ENCODE measurements at places on chromosomes 11 and 22.

DNA sequence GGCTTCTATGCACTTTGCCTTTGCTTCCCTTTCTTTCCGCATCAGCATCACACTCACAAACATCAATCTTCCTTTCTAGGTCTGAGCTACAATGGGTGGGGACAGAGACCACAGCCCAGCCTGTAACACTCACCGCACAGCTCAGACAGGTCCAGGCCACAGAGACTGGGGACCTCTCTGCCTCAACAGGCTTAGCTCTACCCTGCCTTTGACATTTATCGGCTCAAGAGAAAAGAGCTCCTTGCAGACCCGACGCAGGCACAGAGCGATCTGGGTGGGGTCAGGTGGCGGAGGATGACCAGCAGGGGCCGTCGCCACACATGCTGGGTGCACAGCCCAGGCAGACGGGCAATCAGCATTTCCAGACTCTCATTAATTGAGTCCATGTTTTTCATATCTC, 837.3 kb downstream of the TBC1D22A start:
- DNase-seq = no peak

DNA sequence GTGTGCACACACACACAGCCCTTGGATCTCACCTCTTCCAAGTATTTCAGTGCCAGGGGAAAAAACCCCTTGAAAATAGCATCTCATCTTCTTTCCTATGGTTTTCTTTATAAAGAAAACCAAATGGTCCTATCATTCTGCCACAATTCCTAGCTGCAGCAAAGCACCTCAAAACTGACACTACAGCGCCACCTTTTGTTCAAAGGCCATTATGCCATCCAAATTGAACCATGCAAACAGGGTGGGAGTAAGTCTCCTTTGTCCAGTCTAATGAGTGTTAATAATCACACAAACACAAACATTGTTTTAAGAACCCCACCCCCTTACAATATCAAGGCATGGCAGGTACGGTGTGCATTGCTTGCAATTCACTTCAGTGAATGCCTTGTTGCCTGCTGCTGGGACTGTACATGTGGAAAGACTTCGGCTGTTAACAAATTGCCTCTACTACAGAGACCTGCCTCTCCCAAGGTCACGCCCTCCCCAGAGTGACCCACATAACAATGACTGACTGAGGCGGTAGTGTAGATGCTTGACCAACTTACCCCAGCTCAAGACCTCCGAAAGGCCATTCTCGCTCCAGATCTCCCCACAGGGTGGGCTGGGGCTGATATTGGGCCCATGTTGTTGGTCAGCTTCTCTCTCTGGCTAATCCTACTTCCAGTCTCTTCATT, 31.7 kb downstream of the FAM181B start:
- peak; percentile 13 for DNase-seq

DNA sequence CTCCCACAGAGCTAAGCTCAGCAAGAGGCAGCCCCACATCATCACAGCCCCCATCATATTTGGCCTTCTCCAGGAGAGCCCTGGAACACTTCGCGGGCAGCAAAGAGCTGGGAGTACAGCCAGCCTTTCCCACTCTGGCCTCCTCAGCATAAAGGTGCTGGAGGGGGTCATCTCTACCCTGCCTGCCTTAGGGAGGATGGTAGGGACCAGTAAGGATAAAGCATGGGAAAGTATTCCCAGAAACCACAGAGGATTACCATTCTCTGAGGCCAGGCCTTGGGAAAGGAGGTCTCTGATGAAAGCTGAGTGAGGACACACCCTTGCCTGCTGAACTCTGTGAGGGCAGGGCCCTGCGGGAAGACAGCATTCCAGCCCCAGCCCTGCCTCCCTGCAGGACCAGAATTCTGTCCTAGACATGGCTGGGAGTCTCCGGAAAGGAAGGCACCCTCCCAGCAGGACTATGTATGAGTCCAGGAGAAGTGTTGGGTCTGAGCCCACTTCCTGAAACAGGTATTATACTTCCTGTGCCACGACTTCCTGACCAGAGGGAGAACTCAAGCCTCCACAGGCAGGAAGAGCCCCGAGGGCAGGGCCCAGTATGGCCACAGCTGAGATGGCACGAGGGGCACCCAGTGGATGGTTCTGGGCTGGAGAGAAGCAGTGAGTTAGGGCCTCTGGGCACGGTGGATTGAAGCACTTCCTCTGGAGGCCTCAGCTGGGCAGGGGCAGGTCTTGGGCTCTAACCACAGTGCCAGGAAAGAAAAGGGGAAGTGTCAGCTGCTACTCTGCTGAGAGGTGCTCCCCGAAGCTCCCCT, 12.9 kb upstream of the CASTOR1 start:
- DNase-seq = no peak

DNA sequence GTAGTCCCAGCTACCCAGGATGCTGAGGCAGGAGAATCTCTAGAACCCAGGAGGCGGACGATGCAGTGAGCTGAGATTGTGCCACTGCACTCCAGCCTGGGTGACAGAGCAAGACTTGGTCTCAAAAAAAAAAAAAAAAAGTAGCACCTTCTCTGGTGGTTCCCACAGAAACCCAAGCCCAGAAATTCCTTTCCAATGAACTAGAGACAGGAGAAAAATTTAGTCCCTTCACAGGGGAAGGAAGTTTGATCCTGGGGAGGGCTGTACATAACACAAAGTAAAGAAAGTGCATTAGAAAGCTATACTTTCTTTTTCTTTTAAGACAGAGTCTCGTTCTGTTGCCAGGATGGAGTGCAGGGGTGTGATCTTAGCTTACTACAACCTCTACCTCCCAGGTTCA, 25.5 kb upstream of the APOA1 start:
- no peak for DNase-seq

DNA sequence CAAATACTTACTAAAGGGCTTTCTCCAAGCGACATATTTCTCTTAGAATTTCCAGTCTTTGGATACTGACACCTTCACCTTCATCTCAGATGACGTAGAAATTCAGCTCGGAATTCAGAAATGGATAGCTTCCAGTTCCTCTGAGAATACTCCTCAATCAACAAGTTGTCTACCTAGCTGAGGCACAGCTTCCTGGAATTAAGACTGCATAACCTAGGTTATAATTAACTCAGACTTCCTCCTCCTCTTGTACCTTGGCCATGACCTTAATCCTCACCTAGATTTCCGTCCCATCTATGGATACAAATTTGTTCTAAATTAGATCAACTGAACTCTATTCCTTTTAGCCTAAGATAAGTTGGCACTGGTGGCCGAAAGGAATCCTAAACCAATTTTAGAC, 17.4 kb downstream of the ATP5MG start:
- no peak for DNase-seq

- no peak for DNase-seq
Measured at GRCh38 chr11:118054712-118055640, 21.9 kb upstream of the TMPRSS4 start.

- no peak for DNase-seq
Measured at GRCh38 chr11:25587496-25587895, 744.4 kb upstream of the ANO3 start.

DNA sequence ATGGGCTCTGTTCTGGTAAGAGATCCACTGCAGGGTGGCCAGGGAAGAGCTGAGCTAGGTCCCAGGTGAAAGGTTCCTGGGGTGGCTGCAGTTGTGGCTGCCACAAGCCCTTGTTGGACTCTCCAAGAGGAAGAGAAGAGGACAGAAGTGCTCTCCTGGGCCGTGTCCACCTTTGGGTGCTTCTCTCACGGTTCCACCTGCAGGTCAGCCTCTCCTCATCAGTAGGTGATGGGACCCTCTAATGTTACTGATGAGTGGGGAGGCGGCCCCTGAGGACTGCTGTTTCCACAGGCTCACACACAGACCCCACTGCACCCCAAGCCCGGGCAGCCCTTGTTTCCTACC, 804.9 kb downstream of the BRD1 start:
- no peak for DNase-seq

- no peak for DNase-seq
Measured at GRCh38 chr11:12376259-12377081, 901 bp upstream of the PARVA start.

DNA sequence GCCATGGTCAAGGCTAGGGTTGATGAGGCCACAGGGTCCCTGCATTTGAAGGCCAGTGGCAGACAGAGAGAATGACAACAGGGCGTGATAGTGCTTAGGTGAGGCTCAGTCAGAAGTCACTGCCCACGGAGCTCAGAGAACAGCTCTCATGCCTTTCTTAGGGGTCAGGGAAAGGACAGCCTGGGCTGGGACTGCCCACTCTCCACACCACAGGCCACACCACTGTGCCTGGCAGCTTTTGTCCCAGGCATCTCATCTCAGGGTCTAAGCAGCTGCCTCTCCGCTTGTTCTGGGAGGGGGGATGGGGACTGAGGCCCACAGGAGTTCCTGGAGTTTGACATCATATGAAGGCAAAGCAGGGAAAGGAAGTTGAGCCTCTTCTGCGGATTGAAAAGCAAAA, 150.2 kb upstream of the B3GAT1 start:
- DNase-seq = no peak

- DNase-seq = no peak
Measured at GRCh38 chr11:133180201-133180600, 352.1 kb downstream of the OPCML start.

GRCh38 chr11:93719310-93719709, 22.0 kb downstream of the TAF1D start:
- DNase-seq = no peak

GRCh38 chr11:64850979-64851567, 6.6 kb upstream of the CDC42BPG start:
- DNase-seq = peak; percentile 84

GRCh38 chr22:48439560-48440135, 1388.0 kb downstream of the BRD1 start:
- no peak for DNase-seq

DNA sequence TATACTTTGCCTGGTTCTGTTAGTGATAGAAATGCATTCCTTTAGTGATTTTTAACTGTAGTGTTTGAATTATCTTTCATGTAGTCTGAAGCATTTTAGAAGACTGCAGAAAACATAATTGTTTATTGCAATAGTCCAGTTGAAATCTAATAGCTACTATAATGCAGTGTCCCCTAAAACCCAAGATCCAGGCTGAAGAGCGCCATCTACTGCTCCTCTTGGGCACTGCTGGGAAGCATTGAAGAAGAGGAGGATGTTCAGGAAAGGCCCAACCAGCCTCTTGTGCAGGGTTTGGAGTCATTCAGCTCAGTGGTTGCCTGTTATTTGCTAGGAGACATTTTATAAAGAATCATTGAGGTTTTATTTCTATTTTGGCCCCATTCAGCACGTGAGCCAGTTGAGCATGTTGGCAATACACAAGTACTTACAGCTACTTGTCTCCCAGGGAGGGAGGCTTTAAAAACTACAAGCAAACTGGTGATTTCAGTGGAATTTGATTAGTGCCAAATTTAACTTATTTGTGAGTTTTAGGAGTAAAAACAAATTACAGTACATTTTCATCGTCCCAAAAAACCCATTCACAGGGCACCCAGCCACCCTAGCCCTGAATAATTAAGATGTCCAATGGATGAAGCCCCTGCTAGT, 74.9 kb upstream of the HORMAD2 start:
- DNase-seq = peak; percentile 49
